ENCODE measurements at places on chromosomes 12 and 14. TPM values are rescaled to one million over a fixed set of nuclear protein-coding genes. Genes with fewer than 3 reads are reported as not detected.

The TAS2R46 gene
- total RNA-seq, result 1.9 TPM

The FRMD6 gene
- total RNA-seq, result 20.6 TPM

DNA sequence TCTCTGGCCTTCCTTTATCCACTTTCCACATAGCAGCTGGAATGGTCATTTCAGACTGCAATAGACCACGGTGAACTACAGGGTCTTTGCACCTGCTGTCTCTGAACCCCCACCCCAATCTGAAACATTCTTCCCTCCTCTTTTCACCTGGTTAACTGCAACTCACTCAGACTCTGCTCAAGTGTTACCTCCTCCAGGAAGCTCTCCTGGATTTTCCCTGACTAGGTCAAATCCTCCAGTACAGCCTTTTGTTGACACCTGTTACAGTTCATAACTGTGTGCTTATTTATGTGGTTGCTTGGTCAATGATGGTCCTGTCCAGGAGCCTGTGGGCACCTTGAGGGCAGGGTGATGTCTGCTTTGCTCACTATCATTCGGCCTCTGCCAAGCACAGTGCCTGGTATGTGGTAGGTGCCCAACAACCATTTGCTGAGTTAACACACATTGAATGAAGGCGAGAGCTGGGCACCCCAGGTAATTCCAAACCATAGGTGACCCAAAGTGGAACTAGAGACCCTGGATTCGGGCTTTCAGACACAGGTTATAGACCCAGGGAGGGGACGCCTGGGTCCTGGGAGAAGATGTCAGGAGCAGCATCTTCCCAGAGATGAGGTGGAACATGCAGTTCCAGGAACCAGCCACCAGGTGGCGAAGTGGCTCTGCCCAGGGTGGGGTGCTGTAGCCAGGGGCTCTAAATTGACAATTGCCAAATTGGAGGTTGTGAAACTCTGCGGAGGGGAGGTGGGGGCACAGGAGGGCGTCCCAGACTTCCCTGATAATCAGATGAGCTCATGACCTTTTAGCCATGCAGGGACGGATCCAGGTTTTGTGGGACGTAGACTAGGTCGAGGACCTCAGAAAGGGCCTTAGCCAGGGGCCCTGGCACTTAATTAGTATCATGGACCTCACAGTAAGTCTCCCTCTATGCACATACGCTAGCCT is 28.1 kb downstream of the TRPV4 start:
- no peaks in the 10 kb centered on the region for H3K27me3 ChIP-seq
- no peaks in the 10 kb centered on the region for H3K36me3 ChIP-seq
- no peaks in the 10 kb centered on the region for H3K4me1 ChIP-seq
- no peak overlapping the region for H3K27ac ChIP-seq
- H3K4me3 ChIP-seq, result no peak overlapping the region

GRCh38 chr14:102982852-102983470 is 60.5 kb downstream of the AMN start:
- peaks cover 2% of the 10 kb centered on the region for H3K4me1 ChIP-seq
- no peak overlapping the region for H3K27ac ChIP-seq
- H3K27me3 ChIP-seq, result no peaks in the 10 kb centered on the region

DNA sequence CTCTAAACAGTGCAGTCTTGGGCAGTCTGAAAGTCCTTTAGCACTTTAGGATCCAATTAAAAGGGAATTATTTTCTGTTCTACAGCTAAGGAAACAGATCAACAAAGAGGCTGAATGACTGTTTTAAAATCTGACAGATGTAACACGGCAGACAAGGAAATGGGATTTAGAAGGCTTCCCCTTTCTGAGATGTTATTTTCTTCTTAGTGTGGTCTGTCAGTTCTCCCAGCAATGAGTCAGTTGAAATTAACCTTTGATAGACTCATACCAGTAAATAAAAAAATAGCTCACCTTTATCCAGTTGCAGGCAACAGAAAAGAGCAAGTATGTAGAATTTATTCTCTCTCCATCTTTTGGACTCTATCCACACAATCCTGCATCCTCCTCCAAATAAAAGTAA is 98.1 kb downstream of the NEDD1 start:
- DNase-seq, result no peak
- peak overlapping the region; percentile 1 for H3K4me3 ChIP-seq
- peak overlapping the region; percentile 47 for H3K27ac ChIP-seq
- H3K36me3 ChIP-seq, result no peaks in the 10 kb centered on the region
- H3K27me3 ChIP-seq, result no peaks in the 10 kb centered on the region

DNA sequence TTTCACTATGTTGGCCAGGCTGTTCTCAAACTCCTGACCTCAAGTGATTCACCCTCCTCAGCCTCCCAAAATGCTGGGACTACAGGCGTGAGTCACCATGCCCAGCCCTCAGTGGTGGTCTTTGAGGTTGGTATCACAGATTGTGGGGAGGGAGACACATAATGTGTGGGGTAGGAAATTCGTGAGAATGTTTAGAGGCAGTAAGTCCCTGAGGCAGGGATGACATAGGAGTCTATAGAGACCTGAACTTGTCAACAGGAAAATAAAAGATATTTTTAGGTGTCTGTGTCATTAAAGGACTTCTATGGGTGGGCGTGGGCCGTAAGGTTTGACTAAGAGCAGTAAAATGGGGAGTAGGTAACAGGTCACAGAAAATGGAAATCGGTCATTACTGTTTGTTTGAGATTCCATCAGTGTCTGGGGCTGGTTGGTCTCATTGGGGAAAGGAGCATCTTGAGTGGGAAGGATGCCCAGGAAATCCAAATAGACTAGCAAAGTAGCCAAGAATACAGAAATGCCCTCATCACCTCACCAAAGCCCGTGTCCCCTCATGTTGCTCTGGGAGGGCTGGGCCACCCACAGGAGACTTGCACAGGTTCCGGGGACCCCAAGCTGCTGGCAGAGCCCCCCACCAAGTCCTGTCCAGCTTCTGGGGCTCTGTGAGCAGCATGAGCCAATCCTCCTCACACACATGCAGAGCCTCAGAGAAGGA is 63.6 kb upstream of the BCL2L14 start:
- no peak overlapping the region for H3K27ac ChIP-seq
- no peak overlapping the region for H3K4me3 ChIP-seq
- DNase-seq, result no peak
- peaks cover 34% of the 10 kb centered on the region for H3K4me1 ChIP-seq
- no peaks in the 10 kb centered on the region for H3K27me3 ChIP-seq
- no peaks in the 10 kb centered on the region for H3K36me3 ChIP-seq

DNA sequence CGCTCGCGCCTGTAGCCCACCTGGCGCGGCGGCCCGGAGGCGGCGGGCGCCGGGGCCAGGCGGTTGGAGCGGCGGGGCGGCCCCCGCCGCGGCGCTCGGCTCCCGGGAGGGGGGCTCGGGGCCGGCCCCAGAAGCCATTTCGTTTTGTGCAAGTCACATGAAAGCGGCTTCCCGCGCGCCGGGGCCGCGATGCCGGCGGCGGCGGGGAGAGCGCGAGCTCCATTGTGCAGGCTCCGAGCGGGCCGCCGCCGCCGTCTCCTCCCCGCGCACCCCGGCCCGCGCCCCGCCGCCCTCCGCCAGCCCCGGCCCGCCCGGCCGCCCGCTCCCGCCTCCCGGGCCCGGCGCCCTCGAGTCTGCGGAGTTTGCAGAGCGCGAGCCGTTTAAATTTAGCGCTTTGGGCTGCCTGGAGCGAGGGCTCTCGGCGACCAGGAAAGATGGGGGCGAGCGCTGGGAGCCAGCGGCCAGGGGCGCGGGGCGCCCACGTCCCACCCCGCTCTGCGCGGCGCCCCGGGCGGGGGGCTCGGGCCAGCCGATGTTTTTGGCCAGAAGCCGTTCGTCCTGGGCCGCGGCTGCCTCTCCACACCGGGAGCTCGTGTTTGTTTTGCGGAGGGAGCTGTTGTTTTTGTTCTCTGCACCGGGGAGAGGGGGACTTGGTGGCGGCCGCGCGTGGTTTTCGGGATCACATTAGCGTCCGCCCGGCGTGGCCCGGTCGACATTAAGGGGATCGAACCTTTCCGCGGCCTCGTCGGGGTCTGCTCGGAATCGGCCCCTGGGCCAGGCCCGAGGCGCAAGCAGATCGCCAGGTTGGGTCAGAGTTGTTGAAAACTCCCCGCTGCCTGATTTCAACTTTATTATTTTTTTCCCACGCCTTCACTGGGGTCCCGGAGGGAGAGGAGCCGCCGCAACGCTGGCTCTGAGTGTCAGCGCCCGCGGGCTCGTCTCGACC is 982 bp downstream of the BCL7A start:
- no peaks in the 10 kb centered on the region for H3K36me3 ChIP-seq
- peak; percentile 79 for DNase-seq
- H3K27ac ChIP-seq, result no peak overlapping the region
- peaks cover 16% of the 10 kb centered on the region for H3K27me3 ChIP-seq
- H3K4me1 ChIP-seq, result peaks cover 17% of the 10 kb centered on the region

DNA sequence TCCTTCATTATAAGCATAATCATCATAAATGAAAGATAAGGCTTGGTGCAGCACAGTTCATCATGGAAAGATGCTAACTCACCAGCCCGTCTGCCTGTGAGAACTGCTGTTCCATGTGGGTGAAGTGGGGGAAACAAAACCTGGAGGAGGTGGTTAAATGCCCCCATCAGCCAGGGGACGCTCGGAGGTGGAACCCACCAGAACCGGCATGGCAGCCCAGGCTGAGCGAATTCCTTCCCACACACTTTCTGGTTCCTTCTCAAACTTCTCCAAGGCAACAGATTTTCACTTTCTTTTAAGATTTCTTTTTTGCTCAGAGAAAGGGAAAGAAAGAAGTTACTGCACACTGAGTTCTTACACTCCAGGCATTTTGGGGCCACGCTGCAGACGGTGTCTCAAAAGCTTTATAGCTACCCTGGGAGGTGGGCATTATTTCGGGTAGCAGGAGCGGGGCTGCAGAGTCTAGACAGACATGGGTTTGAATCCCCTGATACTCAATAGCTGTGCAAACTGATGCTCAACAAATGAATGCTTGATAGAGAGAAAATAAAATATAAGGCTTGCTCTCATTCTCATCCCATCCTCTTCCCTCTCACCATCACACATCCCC is 190.7 kb downstream of the BCL11B start:
- no peak overlapping the region for H3K4me3 ChIP-seq
- H3K36me3 ChIP-seq, result no peaks in the 10 kb centered on the region
- no peaks in the 10 kb centered on the region for H3K4me1 ChIP-seq
- H3K27ac ChIP-seq, result no peak overlapping the region
- no peaks in the 10 kb centered on the region for H3K27me3 ChIP-seq

GRCh38 chr14:67837011-67837624 is 17.5 kb downstream of the RAD51B start:
- H3K4me1 ChIP-seq, result no peaks in the 10 kb centered on the region
- H3K27me3 ChIP-seq, result no peaks in the 10 kb centered on the region
- H3K36me3 ChIP-seq, result peaks cover 2% of the 10 kb centered on the region
- DNase-seq, result peak; percentile 74
- no peak overlapping the region for H3K4me3 ChIP-seq
